Gastrocnemius medialis (tissue), 4 donors: ENCODE measurements at places on chromosomes 5 and 9. TPM values are rescaled to one million over a fixed set of nuclear protein-coding genes. Genes with fewer than 3 reads are reported as not detected.
A peak's percentile ranks its signal among the peaks of the same experiment; 100 is the strongest.

IRX1 gene
- total RNA-seq: not detected

JAKMIP2 gene
- not detected for total RNA-seq

ANXA2R gene
- total RNA-seq: 1.5 TPM

CCDC183 gene
- not detected for total RNA-seq

CDKN2B gene
- total RNA-seq: 13.3 TPM

- DNase-seq: no peak
Observed at GRCh38 chr9:129005336-129005997, 22.7 kb downstream of the SH3GLB2 start.

GRCh38 chr5:116032991-116033390 is 719 bp downstream of the ARL14EPL start:
- no peak for DNase-seq

DNA sequence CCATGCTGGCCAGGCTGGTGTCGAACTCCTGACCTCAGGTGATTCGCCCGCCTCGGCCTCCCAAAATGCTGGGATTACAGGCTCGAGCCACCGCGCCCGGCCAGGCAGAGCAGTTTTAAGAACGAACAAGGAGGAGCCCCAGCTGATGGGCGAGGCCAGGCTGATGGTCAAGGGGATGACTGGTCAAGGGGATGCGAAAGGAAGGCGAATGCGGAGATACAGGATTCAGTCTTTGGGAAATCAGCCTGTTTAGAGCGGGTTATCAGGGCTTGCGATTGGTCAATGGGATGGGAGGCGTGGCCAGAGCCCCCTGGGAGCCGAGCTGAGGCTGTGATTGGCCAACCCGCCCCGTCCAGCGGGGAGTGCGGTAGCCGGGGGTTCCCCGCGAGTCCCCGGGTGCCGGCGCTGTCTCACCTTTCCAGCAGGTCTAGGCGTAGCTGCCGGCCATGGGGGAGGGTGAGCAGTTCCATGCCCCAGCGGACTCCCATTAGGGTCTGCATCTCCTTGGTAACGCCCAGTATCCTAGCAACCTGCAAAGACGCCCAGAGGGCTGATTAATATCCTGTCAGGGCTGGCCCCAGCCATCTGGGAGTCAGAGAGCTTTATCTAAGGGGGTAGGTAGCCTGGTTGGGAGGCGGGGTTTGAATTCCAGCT is 7.5 kb upstream of the TOR2A start:
- DNase-seq: peak; percentile 64

- DNase-seq: no peak
Observed at GRCh38 chr9:118532592-118532991, 828.4 kb downstream of the TLR4 start.

DNA sequence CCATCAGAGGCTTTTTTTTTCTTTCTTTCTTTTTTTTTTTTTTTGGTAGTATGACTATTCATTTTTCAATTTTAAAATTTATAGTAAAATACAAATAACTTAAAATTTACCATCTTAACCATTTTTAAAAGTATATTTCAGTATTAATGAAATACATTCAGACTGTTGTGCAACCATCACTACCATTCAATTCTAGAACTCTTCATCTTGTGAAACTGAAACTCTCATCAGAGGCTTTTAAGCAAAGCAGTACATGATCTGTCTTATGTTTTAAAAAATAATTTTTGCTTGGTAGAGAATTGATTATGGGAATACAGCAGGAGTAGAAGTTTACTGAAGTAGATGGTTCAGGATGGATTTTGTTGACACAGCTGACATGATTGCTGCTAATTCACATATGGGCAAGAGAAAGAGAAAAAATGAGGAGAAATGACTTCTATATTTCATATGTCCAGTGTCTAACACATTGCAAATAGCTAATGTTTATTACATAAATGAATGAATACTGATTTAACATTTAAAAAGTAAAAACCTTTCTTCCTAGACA is 13.4 kb downstream of the ELOVL7 start:
- no peak for DNase-seq

DNA sequence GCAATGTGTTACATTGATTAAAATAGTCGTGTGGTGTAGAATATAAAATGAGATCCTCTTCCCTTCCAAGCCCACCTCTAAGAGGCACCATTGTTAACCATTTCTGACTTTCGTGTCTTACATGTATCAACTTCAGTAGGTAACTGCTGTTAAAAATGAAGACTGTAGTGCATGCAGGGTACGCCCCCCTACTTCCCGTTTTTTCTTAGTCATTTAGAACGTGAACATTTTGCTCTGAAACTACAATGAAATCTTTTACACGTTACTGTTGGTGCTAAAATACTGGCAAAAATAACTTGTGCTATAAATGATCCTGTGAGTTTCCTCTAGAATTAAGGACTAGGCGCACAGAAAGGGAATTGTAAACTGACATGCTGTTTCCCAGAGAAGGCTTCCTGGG is 41.5 kb downstream of the WNK2 start:
- DNase-seq: no peak

GRCh38 chr5:37738865-37739488 is 100.9 kb downstream of the GDNF start:
- DNase-seq: no peak

- no peak for DNase-seq
Observed at GRCh38 chr5:66527478-66528035, 68.6 kb upstream of the MAST4 start.

DNA sequence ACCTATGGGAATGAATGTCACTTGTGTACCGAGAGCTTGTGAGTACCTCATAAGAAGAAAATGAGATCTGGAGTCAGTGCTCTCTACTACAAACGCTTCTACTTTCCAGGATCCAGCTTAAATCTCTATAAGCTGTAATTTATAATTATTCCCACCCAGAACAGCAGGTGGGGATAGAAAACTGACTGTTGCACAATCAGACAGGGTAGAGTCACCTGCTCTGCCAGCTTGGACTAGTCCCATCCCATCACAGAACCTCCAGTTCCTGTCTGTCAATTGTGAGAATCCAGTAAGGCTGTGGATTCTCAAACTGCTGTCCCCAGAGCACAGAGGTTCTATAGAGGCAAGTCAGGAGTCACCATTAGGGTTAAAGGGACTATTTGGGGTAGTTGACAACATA is 2.0 kb downstream of the SPINK7 start:
- no peak for DNase-seq

DNA sequence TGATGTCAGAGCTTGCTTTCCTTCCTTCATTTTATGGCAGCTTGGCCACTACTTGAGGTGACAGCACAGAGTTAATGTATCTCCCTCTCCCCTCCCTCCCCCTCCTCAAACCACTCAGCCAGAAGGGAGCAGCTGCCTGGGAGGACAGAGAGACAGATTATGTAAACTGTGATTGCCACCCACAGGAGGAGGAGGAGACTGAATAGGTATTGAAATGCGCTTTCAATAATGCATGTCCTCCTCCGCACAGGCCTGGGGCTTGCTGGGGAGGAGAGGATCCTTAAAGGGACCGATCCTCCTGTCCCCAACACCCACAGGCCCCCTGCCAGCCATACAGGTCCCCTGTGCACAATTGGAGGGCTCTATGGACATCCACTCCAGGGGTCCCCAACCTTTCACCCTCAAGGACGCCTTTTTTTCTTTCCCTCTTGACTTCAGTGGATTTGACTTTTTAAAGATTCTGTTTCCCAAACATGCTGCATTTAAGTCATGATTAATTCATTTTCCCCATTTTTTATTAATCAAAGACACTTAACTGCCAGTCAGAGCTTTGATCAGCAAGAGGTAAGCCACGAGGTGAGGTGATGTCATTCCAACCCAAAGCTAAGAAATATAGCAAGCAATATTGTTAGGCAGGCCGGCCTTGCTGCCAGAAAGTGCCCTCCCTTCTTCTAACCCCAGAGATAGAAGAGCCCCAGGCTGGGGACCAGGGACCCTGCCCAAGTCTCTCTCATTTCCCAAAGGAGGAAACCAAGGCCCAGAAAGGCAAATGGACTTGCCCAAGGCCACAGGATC is 47.5 kb upstream of the CPLX2 start:
- no peak for DNase-seq

DNA sequence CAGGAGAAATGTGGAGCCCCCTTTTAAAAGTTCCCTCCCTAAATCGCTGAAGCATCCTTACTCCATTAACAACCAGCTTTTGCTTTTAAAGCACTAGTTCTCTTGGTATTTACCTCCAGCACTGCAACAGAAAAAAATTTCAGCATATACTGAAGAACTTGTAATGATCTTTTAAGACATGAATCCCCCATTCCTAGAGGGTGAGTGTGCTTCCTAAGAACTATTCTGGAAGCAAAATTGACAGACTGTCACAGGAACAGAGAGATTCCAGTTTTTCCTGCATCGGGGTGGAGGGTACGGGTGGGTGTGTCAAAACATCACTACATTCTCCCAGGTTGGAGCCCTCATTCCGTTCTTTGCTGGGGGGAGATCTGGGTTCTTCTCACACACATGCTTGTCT is 151.9 kb downstream of the EBF1 start:
- no peak for DNase-seq

- DNase-seq: no peak
Observed at GRCh38 chr5:76163111-76163628, 80.0 kb downstream of the SV2C start.
